ENCODE measurements at places on chromosomes 16 and 17.

DNA sequence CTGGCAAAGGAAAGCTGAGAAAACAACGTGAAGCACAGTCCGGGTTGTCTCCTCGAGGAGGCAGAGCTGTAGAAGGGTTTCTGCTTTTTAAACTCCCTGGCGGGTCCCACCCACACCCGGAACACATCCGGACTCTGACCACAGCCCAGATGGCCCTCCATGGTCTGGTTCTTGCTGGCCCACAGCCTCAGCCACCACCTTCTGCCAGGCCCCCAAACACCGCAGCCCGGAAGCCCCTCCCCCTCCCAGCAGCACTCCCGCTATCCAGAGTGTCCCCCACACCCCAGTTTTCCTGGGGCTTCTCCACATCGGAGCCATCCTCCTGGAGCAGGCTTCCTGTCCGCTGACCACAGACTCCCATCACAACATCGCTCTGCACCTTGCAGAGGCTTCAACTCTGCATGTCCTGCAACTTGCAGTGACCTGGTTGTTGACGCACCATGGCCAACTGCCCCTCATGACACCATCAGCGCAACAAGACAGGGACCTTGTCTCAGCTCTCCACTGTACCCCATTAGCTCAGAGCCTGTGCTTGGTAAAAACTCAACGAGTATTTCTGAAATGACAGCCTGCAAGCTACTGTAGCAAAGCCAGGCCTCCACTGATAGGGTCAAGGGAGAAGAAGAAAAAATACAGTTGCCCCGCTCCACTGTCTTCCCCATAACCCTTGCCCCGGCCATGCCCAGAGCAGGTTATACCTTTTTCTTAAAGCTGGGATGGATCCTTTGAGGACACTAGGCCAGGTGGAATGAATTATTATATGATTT is 129.8 kb downstream of the C16orf78 start:
- no peak for DNase-seq

DNA sequence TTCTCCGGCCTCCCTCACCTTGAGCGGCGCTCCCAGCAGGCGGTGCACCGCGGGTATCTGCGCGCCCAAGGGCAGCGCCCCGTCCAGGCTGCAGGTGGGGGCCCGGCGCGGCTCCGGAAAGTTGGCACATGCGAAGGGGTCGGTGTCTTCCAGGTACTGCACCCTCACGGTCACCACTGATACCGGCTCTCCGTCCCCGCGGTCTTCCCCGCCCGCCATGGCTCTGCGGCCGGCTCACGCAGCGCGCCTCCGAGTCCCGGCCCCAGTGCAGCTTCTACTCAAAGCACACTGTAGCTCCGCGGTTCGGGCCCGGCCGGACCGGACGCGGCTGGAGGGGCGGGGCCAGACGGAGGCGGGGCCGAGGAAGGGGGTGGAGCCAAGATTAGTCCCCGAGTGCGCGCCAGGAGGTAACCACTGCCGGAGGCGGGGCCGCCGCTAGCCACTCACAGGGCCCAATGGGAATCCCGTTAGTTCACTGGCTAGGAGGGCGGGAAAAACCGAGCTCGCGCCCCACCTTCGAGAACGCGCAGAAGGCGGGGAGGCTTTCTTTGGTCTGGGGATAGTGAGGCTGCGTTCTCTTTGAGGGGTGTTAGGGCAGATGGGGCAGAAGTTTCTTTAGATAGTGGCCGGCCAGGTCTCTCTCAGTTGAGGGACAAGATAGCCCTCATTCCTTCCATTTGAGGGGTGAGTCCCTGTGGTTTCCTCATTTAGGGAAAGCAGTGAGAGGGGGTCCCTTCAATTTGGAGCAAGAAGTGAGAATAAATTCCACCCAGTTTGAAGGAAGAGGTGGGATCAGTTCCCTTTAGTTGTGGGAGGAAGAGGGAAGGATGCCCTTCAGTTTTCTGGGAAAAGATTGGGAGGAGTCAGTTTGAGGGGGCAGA is at the start of gene FHOD1:
FHOD1 (minus strand) TSS at position 290 of the 881 bp plus-strand sequence; CDS start at position 219, 71 bp downstream.
- peak; percentile 79 for DNase-seq

DNA sequence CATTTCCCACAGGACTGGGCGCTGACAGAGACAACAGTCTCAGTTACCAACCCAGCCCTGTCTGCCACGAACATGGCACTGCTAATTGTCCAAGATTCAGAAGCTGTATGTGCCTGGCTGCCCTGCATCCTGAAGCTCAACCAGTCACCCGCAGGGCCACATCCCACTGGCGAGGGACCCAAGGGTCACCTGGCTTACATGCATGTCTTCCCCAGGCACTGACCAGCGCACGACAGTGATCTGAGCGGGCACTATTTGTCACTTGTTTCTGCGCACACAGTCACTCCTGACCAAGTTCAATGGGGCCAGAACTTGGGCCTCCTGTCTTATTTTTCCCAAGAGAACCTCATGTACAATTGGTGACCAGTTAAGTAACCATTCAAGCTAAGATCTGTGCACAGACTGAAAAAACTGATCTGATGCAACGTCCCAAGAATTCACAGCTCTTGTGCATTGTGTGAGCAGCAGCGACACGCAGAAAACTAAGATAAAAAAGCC is 13.1 kb downstream of the USP7 start:
- DNase-seq: no peak

DNA sequence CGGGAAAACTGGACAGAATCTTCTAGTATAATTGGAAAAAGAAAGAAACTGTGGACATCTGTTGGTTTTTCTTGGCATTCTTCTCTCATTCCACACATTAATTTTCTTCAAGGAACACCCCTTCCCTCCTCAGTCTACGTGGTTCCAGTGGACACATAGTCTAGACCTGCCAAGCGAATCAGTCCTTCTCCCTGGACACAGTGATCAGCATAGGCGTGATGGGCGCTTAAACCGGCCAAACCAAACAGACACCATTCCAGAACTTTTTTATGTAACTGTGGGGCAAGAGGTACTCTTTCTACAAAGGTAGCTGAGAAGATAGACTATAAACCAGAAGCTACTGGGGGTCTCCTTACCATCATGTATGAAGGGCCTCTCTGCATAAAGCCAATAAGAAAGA is 121.8 kb upstream of the COX10 start:
- no peak for DNase-seq

- no peak for DNase-seq
These were observed 189.7 kb upstream of the SDK2 start for GRCh38 chr17:73833775-73834488.

DNA sequence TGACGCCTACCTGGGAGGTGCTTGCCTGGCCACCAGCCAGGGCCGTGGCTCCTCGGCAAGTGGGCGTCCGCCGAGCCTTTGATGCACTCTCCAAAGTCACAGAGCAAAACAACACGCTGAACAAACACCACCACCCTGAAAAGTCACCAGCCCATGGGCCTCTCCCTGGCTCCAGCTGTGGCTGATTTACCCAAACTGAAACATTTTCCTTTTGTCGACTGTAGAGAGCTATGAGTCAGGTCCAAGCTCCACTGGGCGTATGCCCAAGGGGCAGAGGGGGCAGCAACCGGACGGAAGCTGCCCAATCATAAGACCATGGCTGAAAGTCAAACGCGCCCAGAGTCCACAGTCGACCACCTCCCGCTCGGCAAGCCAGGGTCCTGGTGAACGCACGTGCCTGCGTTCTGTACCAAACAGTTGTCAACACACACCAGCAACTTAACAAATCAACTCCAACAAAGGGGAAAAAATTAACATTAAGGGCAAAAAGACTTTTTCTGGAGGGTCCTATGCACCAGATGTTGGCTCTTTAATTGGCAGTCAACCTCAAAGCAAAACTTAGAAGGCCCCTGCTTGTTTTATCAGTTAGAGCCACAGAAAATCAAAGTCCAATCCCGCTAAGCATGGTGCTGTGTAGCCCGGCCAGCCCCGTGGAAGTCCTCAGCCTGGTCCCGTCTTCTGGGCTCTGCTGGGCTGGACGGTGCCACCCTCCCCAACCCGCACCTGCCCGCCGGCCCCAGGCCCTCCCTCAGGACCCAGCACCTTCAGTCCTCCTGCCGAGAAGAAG is 47.3 kb downstream of the TBC1D16 start:
- peak; percentile 56 for DNase-seq

DNA sequence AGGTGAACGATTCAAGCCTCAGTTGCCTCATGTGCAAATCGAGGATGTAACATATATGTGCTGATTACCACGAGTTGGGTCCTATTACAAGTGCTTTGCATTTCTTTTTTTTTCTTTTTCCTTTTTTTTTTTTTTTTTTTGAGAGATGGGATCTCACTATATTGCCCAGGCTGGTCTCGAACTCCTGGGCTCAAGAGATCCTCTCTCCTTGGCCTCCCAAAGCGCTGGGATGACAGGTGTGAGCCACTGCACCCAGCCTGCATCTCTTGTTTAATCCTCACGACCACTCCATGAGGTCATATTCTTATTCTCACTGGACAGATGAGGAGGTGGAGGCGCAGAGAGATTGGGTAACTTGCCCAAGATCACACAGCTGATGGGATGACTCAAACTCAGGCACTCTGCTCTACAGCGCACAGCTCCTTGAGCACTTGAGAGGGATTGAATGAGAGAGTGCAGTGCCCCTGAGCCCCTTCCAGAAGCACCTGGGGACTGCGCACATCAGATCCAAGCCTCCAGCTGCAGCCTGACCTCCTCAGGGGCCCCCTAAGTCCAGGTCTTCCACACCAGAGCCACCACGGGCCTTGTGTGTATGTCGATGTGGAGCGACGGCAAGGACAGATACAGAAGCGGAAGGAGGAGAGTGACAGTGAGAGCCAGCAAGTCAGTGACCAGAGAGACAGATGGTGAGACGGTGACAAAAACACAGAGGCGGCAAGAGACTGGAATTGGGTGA is 4.9 kb downstream of the STX1B start:
- no peak for DNase-seq

DNA sequence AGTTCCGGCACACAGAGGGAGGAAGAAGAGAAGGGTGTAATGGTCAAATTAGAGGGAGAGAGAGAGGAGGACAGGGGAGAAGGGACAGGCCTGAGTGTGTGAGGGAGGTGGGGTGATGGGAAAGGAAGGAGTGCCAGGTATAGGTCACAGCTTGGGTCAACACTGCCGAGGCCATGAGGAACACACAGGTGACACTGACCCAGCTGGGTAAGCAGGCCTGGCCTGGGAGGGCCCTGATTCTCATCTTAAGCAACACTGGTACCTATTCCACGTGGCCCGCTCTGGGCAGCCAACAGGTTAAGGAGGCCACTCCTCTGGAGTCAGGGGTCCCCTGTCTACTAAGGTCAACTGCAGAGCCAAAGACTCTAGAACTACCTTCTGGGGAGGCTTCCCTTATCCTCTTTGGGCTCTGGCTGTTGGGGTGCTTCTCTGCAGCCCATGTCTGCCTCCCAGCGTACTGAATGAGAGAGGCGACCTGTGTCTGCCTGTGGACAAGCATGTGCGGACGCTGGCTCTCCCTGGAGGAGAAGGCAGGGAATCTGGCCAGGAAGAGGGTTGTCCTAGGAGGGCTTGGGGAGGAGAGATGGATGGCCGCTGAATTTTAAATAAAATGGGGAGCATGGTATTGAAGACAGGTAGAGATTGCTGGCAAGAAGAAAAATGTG is 57.6 kb downstream of the RGS9 start:
- no peak for DNase-seq

DNA sequence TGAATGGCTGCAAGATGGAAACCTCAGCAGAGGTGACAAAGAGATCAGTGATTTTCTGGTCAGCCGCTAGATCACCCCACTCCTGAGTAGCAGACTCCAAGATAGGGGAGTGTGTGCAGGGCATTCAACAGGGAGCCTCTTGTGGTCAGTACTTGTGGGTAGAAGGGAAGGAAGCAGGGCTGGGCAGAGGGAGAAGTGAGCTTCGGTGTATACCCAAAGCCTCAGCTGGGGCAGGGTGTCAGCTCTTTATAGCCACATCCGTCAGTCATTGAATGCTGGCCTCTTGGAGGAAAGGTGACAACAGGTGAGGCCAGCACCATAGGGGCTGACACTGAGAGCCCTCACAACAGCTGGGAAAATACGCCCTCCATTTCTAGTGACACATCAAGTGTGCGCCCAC is 2.2 kb upstream of the SLC12A3 start:
- no peak for DNase-seq

DNA sequence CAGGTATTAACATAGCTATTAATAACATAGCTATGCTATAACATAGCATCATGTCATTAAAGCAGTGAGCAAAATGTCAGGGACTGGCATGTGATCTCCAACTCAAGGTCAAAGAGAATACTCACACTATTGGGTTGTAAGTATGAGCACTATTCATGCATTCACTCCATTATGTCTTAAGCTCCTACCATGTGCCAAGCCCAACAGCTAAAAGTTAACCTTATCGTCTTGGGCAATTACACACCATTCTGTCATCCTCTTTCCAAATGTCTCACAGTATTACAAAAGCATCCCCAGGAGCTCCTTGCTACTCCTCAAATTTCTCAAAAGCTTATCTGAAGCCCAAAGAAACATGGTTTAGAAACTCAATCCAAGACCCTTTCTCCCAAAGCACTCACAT is 22.0 kb upstream of the NOG start:
- no peak for DNase-seq

- no peak for DNase-seq
These were observed 51.3 kb downstream of the HS3ST3B1 start for GRCh38 chr17:14352136-14352535.

DNA sequence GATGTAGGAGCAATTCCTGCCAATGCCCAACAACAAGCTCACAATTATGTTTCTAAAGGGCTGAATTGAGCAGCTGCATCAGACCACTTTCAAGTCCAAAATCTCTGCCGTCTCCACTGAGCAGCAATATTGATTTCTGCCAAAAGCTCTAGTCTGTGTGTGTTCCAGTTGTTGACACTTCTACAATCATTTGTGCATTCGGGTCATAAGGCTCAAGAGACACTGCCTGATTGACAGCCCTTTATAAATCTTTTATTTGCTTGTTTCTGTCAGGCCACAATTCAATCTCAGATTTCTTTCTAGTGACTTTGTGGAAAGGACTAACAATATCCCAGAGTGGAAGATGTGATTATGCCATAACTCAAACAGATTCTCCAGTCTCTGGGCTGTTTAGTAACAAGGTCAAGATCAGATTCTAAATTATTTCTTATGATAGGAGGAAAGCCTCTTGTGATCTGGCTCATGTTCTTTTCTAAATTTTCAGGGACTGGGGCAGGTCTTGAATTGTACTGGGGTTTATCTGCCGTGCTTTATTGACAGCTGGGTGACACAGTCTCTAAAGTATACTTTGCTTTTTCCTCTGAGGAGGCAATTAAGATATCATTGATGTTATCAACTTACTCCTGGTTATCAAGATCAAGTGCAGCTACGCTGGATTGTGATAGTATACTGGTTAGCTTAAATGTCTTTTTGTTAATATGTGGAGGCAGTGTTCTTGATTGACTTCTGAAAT is 377.1 kb downstream of the CNTNAP4 start:
- DNase-seq: no peak

GRCh38 chr16:17367036-17367435 is 103.7 kb downstream of the XYLT1 start:
- DNase-seq: no peak
